ENCODE measurements at places on chromosomes 12 and 14.

- DNase-seq, result no peak
Observed at GRCh38 chr12:48356041-48356768, 5.5 kb upstream of the ZNF641 start.

DNA sequence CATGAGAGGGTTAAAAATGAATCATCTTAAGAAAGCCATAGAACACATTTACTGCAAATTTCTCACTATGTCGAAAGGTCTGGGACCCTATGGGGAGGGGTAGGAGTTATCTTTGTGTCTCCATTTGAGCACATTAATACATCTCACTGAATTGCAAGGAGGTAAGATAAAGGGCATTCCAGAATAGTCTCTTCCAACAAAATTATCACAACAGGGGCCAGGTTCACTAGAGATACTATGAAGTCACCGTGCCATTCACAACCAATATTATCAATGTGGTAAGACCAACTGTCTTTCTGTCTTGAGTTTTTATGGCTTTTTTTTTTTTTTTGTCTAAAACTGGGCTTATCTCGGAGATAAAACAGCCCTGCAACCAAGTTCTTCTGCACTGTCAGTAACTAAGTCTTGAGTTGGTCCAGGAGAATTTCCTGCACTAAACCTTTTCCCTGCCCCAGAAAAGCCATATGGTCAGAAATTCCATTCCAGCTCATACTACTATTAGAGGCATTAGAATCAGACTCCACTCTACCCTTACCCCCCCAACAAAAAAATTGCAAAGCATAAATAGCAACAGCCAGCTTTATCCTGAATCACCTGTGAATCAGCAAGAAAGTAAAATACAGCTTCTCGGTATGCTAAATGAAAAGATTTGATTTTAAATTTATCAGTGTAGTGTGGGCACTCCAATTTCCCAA, 79.7 kb downstream of the PTPRR start:
- DNase-seq, result no peak

DNA sequence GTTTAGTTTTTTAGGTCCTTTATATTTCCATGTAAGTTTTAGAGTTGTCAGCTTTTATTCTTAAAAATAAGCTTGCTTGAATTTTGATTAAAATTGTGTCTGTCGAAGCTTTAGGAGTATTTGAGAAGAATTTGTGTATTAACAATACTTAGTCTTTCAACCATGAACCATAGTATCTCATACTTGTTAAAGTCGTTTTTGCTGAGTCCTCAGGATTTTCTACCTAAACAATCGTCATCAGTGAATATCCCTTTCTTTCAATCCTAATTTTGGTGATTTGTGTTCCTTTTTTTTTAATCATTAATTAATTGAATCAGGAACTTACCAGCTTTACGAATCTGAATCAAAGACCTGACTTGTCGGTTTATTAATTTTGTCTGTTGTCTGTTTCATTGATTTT, 18.2 kb downstream of the CAND1 start:
- DNase-seq, result no peak

DNA sequence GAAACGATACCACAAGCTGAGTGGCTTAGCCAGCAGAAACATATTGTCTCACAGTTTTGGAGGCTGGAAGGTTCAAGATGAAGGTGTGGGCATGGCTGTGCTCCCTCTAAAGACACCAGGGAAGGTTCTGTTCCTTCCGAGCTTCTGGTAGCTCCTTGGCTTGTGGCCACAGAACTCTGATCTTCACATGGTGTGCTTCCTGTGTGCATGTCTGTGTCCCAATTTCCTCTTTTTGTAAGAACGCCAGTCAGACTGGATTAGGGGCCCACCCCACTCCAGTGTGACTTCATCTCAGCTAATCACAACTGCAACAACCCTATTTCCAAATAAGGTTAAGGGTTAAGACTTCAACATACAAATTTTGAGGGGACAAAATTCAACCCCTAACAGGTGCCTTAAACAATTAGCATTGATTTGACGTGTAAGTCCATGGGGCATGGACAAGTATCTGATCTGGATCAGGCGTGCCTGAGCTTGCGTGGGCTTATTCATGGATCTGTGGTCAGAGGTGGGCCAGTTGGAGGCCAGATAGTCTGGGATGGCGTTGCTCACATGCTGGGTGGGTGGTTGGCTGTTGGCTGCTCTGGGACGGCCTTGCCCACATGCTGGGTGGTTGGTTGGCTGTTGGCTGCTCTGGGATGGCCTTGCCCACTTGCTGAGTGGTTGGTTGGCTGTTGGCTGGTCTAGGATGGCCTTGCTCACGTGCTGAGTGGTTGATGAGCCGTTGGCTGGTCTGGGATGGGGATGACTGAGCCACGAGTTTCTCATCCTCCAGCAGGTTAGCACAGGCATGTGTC, 88.5 kb downstream of the LGMN start:
- DNase-seq, result peak; percentile 27

DNA sequence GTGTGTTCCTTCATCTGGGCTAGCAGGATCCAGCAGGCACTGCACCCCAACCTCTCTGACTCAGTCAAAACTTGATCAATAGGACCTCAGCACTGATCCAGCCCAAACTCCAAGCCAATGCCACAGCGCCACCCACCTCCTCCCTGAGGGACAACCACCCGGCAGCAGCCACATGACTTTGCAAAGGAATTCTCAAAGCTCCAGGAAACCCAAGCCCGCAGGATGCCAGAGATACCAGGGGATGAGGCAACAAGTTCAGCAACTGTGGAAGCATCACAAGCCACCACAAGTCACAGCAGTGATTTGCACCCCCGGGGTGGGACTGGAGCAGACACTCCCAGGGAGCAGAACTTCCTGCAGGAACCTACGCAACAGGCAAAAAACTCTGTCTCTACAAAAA, 37.3 kb downstream of the ACTN1 start:
- no peak for DNase-seq

DNA sequence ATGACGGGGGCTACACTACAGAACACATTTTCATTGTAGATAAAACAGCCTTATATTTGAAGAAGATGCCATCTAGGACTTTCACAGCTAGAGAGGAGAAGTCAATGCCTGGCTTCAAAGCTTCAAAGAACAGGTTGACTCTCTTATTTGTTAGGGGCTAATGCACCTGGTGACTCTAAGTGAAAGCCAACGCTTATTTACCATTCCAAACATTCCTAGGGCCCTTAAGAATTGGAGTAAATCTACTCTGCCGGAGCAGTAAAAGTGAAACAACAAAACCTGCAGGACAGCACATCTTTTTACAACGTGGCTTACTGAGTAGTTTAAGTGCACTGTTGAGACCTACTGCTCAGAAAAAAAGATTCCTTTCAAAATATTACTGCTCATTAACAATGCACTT, 487.2 kb upstream of the SOX5 start:
- DNase-seq, result no peak

- DNase-seq, result no peak
Observed at GRCh38 chr14:84144166-84144565, 1385.8 kb upstream of the FLRT2 start.

DNA sequence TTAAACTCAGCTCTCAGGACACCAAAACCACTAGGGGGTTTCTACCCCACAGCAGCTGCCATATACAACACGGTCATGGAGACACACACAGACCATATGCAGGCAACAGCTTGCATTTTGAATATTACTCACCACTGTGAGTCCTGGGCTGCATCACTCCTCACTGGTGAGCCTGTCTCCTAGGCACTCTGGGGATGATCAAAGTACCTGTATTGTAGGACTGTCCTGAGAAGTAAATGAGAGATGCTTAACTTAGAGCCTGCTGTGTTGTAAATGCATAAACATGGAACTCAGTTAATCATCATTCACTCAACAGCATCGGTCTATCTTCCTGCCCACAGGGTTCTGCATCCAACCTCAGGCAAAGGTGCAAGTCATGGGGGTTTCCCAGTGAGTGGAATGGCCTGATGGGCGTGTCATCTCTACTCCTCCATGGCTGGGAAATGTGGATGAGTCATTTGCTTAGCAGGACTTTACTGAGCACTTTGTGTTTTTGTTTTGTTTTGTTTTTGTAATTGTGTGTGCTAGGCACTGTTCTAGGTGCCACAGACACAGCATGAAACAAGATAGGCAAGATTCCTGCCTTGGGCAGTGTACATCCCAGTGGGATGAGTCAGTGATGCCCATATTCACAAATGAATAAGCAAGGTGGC, 1141.2 kb upstream of the TMEM132C start:
- DNase-seq, result no peak

DNA sequence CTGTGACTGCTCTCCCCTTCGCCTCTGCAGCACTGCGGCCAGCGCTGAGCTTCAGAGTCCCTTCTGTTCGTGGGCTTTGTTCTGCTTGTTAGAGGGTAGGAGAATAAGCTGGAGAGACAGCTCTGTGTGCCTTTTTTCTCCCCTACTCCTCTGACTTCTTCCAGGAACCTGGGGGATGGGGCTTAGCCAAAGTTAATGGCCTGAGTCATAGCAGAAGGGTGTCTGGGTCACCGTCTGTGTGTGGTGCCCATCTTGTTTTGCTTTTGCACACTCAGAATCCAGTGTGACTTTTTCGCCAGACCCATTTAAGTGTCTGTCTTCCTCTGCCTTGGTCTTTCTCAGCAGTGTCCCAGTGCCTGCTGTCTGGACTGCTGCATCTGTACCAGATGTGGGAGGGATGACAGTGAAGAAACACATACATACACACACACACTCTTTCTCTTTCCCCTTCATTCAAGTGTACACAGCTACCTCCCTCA, 3.0 kb downstream of the KIF5A start:
- no peak for DNase-seq

- no peak for DNase-seq
Observed at GRCh38 chr14:58797010-58797429, 159.3 kb downstream of the DACT1 start.
